ENCODE measurements at places on chromosomes 11 and 22.

- no peak for DNase-seq
Measured at GRCh38 chr11:70623906-70624597, 225.7 kb downstream of the CTTN start.

DNA sequence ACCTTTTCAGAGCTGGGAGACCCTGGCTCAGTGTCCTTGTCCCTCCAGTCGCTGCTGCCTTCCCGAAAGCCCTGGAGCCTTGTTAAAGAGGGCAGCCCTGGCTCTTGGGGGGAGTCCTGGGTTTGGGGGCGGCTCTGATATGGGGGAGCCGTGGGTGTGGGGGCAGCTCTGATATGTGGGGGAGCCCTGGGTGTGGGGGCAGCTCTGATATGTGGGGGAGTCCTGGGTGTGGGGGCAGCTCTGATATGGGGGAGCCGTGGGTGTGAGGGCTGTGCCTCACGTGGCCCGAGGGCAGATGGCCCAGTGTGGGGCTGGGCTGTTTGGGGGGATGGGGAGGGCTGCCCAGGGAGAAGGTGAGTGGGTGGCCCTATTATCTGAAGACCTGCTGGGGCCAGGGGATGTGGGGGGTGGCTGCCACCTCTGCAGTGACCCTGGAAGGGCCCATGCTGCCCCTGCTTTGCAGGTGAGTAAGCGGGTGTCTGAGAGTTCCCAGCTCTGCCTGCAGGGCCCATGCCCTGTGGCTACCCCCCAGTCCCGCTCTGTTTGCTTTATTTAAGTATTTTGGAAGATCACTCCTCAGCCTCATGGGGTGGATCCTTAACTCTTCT is 30.9 kb upstream of the GRAMD4 start:
- DNase-seq = no peak

DNA sequence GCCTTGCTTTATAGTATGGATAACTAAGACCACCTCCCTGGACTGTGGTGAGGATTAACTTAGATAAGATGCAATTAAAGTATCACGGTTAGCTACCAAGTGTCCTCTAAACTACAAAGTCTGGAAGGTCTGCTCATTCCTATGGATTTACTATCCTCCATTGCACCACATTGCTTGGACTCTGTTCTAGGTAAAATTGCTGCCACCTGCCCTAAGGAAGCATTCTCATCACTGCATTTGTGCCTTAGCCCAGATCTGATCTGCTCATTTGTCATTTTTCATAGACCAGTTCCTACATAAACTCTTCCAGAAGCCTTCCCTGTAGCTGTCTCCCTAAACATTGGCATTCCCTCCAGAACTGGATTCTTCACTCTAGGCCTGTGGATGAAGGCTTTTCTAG is 380.0 kb downstream of the INSC start:
- DNase-seq = no peak

DNA sequence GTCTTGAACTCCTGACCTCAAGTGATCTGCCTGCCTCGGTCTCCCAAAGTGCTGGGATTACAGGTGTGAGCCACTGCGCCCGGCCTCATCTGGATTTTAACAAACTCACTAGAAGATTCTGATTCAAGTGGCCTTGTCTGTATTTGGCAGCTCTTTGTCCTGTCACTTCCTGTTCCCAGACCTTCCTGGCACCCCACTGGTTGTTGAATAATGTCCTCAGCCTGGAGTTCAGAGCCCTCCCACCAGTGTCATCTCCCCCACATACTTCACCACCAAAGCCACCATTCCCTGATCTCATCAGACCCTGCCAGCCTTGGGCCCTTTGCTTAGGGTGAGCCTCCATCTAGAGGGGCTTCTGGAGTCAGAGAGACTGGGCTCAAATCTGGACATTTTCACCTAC is 3.3 kb downstream of the PELI3 start:
- no peak for DNase-seq

- no peak for DNase-seq
Measured at GRCh38 chr22:46467006-46467405, 70.4 kb downstream of the CELSR1 start.

DNA sequence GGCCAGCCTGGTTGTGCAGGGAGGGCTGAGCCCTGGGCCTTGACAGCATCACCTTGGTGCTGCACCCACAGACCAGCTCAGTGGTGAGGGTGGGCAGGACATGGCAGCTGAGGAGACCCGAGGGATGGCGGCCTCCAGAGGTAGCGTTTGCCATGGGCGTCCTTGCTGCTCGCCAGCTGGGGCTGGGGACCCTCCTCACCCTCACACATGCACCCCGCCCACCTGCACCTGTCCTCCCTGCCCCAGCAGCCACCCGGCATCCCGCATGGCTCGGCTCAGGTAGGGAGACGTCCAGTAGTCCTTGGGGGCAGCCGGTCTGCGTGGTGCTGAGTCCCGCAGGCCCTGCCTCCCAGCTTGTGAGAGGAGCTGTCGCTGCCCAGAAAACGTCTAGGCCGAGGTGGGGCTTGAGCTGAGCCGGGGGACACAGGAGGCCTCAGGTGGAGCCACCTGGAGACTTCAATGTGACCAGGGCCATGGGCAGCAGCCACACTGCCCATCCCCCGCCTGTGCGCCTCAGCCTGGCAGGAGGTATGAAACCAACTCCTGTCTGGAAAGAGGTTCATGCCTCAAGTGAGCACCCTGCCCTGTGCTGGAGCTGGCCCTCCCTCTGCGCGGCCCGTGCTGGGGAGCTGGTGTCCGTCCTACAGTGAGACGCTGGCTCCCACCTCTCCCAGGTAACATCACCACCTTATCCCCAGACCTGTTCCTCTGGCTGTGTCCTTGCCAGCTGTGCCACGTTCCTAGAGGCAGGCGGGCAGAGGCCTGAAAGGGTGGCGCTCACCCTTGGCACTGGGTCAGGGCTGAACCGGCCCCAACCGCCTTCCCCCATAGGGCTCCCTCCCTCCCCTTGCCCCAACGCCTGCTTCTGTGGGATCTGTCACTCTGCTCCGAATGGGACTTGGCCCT is 3.3 kb upstream of the TRABD start:
- no peak for DNase-seq

DNA sequence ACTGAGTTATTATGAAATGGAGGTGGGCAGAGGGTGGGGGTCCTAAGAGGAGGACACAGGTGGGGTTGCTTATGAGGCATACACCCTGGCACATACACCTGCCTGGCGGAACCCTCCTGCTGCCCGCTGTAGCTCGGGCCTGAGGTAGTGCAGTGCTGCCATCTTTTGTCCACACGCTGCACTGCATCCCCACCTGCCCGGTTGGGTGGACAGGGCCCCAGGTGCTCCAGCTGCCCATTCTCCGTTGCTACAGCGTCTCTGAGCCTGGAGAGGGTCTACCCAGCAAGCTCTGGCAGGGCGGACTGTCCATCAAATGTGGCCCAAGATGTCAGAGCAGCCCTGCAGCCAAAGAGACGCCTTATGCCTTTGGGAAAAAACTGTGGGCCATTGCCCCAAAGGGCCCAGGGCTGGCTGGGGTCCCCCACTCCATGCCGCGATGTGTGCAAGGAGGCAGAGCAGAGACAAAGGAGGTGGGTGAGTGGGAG is 131.2 kb downstream of the BUD13 start:
- DNase-seq = peak; percentile 28

DNA sequence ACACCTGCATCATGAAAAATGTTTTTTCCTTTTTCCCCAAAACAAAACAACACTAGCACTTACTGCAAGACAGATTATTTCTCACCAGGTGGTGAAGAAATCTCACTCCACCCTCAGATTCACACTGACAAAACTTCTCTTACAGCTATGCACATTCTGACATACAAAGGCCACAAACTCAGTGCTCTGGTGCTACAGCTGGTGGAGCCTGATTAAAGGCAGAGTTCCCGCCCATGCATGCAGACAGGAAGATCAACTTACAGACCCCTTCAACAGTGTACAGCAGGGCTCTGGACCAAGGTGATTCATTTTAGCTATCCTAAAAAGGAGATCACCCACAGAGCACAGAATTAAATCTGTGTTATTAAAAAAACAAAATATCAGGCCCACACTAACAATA is 112.6 kb downstream of the CADM1 start:
- DNase-seq = no peak

GRCh38 chr11:12174128-12174476 is 63.7 kb downstream of the MICAL2 start:
- DNase-seq = no peak
